ENCODE measurements at places on chromosomes 7 and 10.

DNA sequence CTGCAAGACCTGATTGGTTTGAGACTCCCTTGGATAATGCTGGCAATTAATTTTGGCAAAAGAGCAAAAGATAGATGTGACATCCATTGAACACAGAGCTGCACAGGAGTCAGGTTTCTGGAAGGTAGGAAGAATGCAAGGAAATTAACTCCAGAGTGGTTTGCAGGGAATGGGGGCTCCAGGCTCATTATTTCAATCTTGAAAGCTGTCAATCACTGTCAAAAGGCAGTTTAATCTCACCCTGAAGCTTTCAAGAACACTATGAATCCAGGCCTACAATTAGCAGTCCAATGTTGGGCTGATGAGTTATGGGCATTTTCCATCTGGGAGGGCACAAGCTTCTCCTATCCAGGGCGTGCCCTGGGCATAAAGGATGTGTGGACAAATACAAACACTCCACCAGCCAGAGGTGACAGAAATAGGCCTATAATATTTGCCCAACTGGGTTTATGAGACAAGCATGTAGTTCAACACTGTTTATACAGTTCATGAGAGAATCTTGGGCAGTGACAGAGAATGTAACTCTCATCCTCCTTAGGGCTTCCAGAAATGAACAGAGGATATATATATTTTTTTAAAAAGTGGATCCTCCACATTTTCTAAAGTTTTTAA is 80.5 kb downstream of the KCNMA1 start:
- DNase-seq = no peak

DNA sequence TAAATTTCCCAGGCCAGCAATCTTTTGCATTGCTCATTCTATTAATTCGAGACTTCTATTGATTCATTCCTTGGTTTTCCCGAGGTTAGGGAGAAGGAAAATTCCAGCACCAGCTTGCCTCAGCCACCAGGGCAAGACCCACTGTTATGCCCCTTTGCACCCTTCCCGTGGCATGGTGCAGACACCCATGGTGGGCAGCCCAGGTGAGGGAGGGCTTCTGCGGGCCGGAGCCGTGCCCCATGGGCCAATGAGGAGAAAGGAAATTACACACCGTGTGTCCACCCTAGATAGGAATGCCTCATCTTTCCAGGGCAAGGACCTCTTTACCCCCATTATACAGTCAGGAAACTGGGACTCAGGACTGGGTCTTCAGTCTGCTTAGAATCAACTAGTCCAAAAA is 4.5 kb upstream of the GRID1 start:
- DNase-seq = no peak

DNA sequence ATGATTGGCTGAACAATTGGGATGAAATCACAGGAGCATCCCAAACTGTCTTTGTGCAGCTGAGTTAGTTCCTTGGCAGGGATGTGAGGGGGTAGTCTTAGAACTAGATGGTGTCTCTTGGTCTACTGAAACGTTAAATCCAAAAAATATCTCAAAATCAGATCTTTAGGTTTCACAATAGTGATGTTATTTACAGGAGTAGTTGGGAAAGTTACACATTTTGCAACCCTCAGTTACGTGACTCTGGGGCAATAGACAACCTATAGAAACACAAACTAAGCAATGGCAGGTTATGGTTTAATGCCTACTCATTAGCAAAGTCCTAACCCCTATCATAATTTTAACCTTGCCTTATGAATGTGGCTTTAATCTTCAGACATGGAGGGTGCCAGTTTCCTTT is 24.0 kb downstream of the PKD1L1 start:
- DNase-seq = no peak

DNA sequence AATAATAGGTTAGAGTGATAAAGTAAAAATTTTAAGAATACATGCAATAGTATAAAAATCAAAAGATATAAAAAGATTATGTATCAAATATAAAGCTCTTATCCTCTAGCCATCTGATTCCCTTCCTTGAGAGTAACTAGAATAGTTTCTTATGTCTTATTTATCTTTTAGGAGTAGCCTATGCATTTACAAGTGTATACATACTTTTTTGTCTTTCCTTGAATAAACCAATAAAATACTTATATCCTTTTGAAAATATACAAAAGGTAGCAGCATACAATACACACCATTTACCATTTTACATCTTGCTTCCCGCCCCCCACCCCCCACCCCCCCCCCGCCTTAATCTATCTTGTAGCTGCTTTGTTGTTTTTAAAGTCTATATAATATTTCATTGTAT is 31.4 kb downstream of the AHCYL2 start:
- DNase-seq = peak; percentile 42

GRCh38 chr7:143516981-143517380 is 39.3 kb downstream of the TAS2R41 start:
- DNase-seq = peak; percentile 11

DNA sequence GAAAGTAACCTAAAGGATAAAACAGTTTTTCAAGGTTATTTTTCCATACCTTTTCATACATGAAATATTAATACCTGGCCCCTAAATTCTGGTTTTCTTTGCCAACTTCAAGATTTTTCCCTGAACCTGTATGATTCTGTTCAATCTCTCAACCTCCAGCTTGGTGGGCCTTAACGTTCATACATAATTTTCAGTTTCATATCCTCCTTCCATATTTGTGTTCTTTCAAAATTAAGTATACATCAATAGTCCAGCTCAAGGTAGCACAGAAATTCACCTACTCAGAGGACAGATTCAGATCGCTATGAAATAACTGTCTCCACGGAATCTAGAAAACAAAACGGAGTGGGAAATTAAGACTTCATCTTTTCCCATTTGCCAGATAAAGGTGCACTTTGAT is 505.8 kb upstream of the GHITM start:
- no peak for DNase-seq

DNA sequence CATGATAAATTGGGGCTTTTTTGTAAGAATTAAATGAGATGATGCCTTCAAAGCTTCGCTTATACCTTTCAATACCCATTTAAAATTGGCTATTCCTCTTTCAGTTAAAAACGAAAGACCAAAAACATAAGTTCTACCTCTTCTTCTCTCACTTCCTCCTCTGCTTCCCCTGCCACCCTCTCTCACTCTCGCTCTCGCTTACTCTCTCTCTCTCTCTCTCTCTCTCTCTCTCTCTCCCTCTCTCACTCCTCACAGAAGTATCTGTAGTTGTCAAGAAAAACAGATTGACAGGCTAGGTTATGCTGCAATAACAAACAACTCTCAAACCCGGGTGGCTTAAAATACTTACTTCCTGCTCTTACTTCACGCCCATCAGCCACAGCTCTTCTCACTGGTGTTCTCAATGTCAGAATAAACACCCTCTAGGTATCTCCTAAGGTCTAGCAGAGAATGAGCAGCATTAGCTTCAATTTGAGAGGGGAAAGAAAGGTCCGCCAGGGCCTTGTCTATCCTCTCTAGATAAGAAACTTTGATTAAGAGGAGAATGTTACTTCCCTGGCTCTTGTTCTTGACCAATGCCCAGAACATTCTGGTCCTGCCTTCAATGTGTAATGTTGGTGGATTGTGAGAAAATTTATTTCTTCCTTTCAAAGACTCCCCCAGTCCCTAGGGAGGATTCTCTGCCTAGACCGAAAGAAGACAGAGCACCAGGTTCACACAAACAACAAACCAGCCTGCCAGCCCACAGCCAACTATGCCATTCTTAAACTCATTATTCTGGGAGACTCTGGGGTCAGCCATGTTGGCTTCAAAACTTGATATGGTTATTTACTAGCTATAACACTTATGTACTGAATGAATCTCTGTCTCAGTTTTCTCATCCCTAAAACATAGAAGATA is 1028.7 kb downstream of the XPNPEP1 start:
- DNase-seq = no peak

DNA sequence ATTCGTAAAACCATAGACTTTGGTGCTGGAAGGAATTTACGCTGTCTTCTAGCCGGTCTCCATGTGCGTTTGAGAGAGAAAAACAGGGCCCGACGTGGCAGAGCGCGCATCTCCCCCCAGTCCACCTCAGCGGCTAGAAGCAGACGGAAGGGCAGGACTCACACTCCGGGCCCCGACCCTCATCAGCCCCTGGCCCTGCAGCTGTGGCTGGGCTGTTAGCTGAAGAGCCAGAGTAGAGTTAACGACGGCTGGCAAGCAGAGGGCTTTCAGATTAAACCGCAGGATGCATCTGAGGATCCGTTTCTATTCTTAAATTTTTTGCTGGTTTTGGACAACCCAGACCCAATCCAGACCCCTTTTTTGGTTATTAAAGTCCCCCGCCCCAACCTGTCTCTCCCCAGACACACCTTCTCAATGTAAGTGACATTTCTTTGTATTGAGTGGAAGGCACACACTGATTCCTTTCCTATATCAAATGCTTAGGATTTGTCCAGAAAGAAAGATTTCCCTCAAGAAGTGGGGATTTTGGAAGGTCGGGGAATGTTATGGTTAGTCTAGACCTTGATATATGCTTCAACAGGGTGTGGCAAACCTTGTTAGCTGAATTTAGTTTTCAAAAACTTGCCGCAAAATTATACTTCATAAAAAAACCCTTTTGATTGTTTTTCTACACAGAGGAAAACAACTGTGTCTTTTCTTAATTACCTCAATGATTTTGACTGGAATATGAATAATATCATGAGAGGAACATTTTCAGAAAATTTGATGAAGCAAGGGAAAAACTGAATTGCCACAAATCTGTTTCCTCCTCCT is 1.7 kb upstream of the TBX20 start:
- no peak for DNase-seq

DNA sequence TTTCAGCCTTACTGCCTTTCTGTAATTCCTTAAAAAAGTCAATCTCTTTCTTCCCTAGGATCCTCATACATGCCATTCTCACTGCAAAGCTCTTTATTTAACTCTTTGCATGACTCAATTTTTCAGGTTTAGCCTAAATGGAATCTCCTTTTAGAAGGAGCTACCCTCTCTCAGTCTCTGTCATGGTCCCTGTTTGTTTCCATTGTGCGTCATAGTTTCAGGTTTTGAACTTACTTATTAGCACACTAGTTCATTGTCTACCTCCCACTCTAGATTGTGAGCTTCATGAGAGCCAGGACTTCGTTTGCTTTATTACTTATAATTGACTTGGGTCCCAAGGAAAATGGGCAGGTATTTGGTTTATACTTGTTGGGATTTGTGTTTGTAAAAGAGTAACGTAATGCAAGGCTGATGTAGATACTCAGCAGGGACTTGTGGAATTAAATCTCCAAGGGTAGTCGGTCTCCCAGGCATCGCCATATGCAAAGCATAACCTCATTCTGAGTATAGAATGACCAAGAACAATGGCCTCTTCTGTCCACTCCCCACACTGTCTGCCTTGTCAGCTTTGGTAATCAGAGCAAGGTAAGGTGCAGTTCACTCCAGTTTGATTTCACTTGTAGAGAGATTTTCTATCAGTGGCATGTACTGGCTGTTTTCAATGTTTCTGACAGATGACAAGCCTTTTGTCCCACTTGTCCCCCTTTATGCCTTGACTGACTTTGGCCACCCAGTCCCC is 252.0 kb downstream of the SORCS3 start:
- DNase-seq = no peak

DNA sequence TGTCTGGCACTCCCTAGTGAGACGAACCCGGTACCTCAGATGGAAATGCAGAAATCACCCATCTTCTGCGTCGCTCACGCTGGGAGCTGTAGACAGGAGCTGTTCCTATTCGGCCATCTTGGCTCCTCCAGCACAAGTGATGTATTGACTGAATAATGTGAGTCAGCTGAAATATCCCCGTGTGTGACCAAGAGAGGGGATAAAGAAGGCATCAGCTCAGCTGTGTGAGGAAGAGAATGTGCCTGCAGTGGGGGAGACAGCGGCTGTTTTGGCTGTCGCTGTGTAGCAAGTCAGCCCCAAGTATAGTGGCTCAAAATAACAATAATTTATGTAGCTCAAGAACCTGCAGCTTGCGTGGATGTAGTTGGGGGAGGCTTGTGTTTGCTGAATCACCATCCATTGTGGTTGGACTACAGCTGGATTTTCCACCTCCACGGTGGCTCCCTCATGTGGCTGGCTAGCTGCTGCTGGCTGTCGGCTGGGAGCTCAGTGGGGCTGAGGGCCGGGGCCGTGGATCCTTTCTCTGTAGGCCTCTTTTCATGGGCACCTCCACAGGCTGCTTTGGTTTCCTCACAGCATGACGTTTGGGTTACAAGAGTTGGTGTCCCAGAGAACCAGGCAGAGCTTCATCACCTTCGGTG is 434.5 kb downstream of the CCSER2 start:
- DNase-seq = no peak

GRCh38 chr7:46545790-46546189 is 624.7 kb upstream of the IGFBP3 start:
- no peak for DNase-seq

- no peak for DNase-seq
These were observed 209.6 kb downstream of the KIAA1217 start for GRCh38 chr10:24418532-24418931.

- DNase-seq = no peak
These were observed 49.1 kb downstream of the PLCE1 start for GRCh38 chr10:94042834-94043175.

GRCh38 chr7:97043281-97043680 is 18.6 kb upstream of the DLX5 start:
- DNase-seq = no peak

- peak; percentile 45 for DNase-seq
These were observed 17.5 kb downstream of the PRF1 start for GRCh38 chr10:70584909-70585544.

DNA sequence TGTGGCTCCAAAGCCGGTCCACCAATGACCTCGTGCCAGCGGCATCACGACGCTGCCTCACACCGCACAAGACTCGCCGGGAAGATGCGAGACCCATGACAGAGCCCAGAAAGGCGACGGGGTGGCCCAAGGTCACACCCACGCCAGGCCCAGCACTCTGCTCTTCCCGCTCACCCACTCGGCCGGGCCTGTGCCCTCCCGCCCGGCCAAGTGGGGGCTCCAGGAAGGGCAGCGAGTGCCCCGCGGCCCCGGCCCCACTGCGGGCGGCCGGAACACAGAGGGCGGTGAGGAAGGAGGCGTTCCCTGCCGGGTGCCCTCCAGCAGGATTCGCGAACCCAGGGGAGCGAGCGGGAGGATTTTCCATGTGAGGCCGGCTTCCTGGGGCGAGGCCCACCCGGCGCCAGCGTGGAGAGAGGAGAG is 56.3 kb downstream of the PDGFA start:
- no peak for DNase-seq

- no peak for DNase-seq
These were observed 23.9 kb upstream of the ZNF273 start for GRCh38 chr7:64879086-64879730.

GRCh38 chr7:101021703-101022102 is 1.8 kb downstream of the MUC17 start:
- DNase-seq = no peak

- DNase-seq = no peak
These were observed 77.8 kb upstream of the LRRC17 start for GRCh38 chr7:102834999-102835398.
